Stimulated activated CD4-positive, alpha-beta T cell treated with anti-CD3 and anti-CD28 coated beads, Interleukin-15, amount 100 ng/mL, for 1 hour (primary cell): ENCODE measurements at places on chromosomes 2 and 18.

GRCh38 chr2:158761621-158762020 lies 33.5 kb upstream of the DAPL1 start:
- no peak for DNase-seq

- DNase-seq, result no peak
These were observed 27.4 kb upstream of the CHAC2 start for GRCh38 chr2:53740170-53740569.

DNA sequence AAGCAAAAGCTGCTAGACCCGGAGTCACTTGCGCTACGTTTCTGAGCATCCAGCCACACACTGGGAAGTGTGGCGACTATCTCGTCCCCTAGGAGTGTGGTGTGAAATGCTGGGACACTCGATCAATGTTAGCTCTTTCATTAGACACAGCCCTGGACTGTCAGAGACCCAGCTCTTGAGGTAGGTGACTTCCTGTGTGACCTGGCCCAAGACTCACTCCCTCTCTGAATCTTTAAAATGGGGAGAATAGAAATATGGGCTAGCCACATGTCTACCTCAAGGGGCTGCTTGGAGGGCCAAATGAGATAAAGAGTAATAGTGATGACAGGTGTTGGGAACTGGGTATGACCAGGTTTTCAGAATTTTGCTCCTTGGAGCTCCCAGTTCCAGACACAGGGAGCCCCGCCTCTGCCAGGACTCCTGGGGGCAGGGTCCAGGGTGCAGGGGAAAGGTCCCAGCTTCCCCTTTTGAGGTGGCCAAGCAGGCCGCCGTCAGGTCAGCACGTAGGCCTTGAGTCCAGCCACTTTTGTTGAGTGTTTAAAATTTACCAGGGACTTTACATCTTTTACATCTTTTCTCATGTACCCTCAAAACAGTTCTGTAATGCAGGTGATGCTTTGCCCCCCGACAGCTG lies 36.0 kb downstream of the CTIF start:
- no peak for DNase-seq

- no peak for DNase-seq
These were observed 6.2 kb downstream of the RHOB start for GRCh38 chr2:20453087-20453486.

DNA sequence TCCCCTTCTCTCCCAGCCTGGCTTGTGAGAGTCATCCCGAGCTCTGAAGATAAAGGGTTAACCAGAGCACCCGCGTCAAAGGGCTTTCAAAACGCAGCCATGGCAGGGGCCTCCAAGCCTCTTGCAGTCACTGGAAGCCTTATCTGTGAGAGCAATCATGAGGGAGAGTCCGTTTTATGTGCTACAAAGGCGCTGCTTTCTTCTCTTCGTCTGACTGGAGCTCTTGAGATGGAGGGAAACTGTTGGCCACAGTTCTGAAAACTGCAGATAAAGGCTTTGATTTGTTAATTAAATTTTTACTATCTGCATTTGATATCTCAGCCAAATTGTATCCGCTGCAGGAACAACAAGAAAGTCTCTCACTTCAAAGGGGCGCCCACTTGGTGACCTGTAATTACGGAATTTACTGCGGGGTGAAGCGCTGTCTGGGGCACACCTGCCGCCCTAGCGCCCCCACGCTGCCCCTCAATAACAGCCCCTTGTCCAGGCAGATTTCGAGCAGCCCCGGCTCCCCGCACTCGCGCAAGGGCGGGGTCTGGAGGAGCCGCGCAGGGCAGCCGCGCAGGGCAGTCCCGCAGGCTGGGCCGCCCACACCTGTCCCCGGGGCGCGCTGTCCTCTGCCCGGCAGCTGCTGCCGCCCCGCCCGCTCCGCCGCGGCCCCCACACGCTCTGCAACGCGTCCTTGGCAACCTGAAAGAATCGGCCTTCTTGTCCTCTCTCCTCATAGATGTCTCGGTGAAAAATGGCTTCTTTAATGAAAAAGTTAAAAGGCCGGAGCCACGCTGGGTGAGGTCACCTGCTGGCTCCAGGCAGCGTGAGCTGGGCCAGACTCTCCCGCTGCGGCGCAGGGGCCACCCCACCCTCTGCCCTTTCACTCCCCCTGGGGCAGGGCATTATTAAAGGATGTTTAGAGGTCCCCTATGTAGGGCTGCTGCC lies 217.9 kb downstream of the VAPA start:
- DNase-seq, result no peak

DNA sequence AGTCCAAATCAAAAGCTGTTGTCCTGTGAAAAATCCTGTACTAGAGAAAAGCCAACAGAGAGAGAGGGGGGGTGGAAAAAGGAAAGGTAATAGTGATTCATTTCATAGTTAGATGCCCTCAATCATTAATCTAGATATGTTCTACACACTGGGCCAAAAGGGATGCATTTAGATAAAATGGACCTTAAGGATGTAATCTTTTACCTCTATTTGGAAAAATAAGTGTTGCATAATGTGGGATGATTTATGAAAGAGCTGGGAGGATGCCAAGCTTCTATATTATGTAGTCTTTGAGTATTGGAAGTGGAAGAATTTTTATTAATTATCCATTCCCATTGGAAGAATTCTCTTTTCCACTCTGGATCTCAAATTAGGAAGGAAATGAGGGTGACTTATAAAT lies 480.5 kb upstream of the ZEB2 start:
- no peak for DNase-seq

DNA sequence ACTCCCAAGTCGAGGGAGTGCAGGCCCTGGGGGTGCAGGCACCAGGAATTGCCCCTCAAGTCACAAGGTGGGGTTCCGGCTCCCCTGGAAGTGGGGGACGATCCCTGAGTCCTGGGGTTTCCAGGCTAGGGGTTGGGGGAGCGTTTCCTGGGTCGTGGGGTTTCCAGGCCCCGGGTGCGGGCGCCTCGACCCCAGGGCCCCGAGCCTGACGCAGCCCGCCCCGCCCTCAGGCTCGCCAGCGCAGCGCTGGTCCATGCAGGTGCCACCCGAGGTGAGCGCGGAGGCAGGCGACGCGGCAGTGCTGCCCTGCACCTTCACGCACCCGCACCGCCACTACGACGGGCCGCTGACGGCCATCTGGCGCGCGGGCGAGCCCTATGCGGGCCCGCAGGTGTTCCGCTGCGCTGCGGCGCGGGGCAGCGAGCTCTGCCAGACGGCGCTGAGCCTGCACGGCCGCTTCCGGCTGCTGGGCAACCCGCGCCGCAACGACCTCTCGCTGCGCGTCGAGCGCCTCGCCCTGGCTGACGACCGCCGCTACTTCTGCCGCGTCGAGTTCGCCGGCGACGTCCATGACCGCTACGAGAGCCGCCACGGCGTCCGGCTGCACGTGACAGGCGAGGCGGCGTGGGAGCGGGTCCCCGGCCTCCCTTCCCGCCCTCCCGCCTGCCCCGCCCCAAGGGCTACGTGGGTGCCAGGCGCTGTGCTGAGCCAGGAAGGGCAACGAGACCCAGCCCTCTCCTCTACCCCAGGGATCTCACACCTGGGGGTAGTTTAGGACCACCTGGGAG lies 12.0 kb downstream of the SIGLEC15 start:
- peak; percentile 24 for DNase-seq

DNA sequence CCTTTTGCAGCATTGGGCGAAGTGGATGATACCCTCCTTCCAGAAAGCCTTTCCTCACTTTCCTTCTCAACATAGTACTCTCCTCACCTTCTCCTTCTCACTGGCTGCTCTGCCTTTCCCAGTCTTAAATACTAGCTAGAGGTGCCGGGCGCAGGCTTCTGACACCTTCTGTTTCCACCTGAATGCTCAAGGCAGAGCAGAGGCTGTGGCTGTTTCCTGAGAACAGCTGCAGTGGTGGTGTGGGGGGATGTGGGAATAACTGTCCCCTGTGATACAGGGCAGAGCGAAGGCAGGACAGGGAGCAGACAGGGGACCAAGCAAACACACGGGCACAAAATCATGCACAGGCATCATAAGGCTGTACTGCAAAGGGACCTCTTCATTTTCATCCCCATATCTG lies 303.1 kb downstream of the SS18 start:
- no peak for DNase-seq

DNA sequence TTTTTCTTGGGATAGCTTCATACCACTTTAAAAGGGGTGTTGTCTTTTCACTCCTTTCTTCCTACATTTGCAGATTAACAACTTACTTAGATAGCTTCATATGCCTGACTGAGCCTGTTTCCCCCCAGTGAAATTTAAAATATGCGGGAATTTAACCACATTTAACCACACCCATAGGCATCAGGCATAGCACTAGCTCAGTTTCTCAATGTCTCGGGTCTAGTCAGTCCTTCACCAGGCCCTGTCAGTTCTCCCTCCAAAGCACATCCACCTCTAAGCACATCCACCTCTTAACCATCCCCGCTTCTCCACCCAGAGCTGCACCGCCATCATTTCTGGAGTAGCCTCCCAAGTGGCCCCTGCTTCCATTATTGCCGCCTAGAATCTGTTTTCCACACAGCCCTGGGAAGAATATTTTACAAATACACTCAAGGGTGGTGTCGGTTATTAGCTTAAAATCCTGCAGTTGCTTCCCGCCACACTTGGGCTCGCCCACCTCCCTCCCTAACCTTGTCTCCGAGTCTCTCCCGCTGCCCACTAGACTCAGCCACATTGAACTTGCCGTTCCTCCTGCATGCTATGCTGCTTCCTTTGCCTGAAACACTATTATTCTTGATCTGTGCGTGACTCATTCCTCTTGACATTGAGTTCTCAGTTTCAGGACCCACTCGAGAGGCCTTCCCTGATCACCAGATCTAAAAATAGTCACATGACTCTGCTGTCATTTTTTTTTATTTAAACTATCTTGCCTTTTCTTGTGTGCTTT lies 68.3 kb downstream of the SPTBN1 start:
- no peak for DNase-seq

DNA sequence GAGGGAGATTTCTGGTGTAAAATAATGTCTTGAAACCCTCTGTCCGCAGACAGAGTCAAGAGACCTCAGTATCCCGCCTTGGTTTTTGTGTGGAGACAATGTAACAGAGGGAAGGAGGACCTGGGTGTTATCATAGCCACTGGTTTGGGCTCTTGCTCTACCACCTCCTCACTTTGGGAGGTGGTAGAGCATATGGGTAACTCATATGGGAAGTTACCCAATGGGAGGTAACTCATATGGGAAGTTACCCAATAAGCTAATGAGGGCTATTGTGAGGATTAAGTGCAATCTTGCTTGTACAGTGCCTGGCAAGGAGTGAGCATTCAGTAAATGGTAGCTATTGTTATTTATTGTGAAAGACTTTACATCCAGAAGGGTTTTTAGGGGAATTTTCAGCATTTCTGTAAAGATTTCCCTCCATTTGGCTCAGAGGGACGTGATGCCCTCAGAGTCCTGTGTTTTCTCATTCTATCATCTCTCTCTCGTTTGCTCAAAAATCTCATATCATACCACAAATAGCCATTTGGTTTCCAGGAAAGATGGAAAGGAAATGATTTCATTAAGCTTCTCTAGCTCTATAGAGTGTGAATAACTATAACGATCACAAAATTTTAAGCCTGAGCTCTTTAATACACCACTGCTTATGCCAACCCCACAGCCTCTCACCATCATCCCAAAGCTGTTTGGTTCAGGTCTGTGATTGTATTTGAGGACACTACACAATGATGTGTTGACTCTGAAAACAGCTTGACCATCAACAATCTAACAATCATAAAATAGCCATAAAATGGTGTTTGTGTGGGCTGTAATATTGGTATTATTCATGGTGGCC lies 307.7 kb downstream of the STK39 start:
- no peak for DNase-seq

- DNase-seq, result no peak
These were observed 254.0 kb upstream of the SLC14A2 start for GRCh38 chr18:45361125-45361851.

DNA sequence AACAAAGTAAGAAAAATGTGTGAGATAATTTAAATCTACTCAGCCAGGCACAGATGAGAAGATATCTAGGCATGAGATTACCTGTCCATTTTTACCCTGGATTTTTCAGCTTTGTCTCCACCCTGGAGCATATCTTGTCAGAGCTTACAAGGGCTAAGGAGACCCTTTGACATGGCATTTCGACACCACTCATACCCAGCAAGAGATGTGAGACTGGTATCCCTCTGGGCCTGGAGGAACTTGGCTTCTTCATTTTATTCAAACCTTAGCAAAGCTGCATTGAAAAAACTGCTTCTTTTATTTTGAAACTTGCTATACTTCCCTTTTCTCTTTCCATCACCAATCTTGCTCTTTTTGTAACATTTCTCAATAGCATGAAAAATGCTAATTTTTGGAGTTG lies 194.9 kb upstream of the HNMT start:
- DNase-seq, result no peak

GRCh38 chr2:21256006-21256405 lies 132.2 kb downstream of the TDRD15 start:
- DNase-seq, result no peak

GRCh38 chr2:174967691-174968260 lies 37.4 kb downstream of the CHN1 start:
- no peak for DNase-seq

DNA sequence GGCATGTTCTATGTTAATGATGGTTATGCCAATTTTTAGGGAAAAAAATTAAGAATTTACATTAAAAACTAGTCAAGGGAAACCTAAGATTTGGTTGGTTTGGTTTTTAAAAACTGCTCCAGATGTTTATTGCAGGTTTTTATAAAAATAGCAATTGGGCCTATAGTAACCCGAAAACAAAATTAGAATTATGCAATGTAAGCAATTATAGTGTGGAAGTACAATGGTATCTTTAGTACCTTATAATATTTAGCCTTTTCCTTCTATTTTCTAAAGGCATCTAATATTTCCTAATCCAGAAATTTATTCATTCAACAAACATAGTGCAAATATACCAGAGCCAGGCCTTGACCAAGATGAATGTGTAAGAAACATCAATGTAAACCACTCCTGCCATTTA lies 27.3 kb downstream of the CACNB4 start:
- DNase-seq, result no peak

GRCh38 chr2:187549951-187550555 lies 4.2 kb downstream of the TFPI start:
- no peak for DNase-seq

GRCh38 chr2:224561234-224562005 lies 23.7 kb downstream of the CUL3 start:
- DNase-seq, result no peak

DNA sequence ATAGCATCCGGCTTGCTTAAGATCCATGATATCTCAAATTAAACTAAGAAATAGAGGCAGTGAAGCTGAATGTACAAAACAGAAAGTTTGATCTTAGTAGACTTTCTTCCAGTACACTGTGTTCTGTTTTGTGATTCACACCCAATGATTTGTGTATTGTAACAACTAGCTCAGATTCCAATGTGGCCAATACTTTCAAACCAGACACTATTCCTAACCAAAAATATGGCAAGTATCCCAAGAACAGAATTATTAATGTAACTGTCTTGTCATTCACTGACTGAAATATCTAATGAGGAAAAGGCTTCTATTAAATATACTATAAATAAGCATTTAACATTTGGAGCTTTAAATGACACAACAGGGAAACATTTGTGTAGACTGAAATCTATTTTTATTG lies 299.1 kb downstream of the NRXN1 start:
- DNase-seq, result no peak
